Epithelial cell of esophagus (primary cell): ENCODE measurements at places on chromosomes 6 and 20.

- no peak for DNase-seq
These were observed 195.9 kb downstream of the SASH1 start for GRCh38 chr6:148538261-148539190.

GRCh38 chr6:41503827-41504465, 42.2 kb upstream of the FOXP4 start:
- no peak for DNase-seq

GRCh38 chr6:80356545-80356944, 250.1 kb downstream of the BCKDHB start:
- DNase-seq: no peak

- no peak for DNase-seq
These were observed 58.4 kb downstream of the PHF20 start for GRCh38 chr20:35830264-35830663.

GRCh38 chr20:59783641-59784010, 149.8 kb downstream of the SYCP2 start:
- no peak for DNase-seq

DNA sequence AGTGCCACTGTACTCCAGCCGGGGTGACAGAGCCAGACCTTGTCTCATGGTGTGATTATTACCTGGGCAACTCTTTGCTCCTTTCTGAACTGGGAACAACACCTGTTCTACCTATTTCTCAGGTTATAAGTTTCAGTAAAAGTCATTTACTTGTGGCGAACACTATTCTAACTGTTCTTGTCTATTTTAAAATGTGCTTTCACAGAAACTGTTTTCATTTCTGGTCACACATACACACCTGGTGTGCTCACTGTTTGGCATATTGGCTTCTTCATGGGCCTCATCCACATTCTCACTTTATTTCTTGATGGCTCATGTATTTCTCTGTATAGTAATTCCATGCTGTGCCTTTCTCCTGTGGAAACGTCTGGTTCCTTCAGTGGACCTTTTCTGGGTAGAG, 30.5 kb upstream of the XRN2 start:
- no peak for DNase-seq

- no peak for DNase-seq
These were observed 41.2 kb downstream of the BCAS1 start for GRCh38 chr20:54029176-54029575.

GRCh38 chr20:14649662-14650061, 312.2 kb upstream of the FLRT3 start:
- DNase-seq: peak; percentile 25

GRCh38 chr6:165988757-165989456, 178.7 kb downstream of the TBXT start:
- DNase-seq: no peak

- DNase-seq: no peak
These were observed 32.5 kb downstream of the AKAP7 start for GRCh38 chr6:131167773-131168172.

GRCh38 chr6:37861452-37861851, 41.9 kb downstream of the ZFAND3 start:
- DNase-seq: no peak
